ENCODE measurements at places on chromosomes 13 and 19.

DNA sequence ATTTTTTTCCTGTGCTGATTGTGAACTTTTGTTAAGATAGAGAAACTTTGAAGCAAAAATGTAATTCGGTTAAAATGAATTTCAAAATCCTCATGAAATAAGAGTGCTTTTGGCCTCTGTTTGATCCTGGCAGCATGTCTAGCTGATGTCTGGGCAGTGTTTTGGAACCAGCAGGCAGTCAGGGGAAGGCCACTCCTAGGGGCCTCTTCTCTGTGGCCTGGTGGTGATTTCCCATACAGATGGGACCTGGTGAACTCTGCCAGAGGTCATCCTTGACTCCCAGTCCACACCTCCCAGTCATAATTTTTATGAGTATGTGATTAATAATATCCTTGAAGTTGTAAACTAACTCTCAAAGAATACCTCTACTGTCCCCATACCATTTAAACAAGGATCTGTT lies 226.6 kb downstream of the PCCA start:
- no peak for DNase-seq

GRCh38 chr13:51825165-51825592 lies 19.8 kb downstream of the TMEM272 start:
- DNase-seq, result no peak

GRCh38 chr13:27353166-27353583 lies 71.2 kb upstream of the GTF3A start:
- DNase-seq, result no peak

GRCh38 chr19:50510700-50511068 lies 307 bp downstream of the JOSD2 start:
- no peak for DNase-seq

DNA sequence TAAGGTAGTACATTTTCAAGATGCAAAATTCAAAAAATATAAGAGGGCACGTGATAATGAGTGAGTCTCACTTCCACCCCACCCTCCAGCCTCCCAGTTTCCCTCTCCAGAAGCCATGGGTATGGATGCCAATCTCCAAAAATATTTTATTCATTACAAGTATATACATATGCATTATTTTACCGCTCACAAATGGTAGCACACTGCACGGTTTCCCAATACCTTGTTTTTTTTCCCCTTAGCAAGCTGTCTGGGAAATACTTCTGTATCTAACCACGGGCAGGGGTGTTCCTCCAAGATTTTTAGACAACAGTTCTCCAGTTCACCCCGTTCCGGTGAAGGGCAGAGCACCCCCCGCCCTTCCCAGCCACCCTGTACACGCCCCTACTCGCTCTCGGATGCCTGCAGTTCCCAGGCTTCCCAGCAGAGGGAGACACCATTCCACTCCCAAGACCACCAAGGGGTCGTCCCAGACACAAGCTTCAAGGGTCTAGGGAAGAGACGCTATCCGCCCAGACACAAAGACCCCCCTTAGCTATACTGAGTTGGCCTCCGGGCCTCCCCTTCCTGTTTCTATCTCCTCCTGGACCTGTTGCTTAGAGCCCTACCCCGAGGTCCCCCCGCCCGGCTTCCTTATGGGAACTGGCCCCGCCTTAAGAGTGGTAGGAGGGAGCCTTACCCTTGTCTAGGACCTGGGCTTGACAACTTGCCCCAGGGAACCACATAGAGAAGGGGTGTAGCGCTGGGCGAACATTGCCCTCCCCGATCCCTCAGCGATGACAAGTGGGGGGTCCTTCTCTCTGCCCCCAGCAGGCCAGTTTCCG lies 1.1 kb upstream of the FXYD3 start:
- DNase-seq, result peak; percentile 51

- DNase-seq, result no peak
Measured at GRCh38 chr13:79919091-79919490, 421.8 kb downstream of the SPRY2 start.

- DNase-seq, result no peak
Measured at GRCh38 chr19:1082165-1082927, 12.8 kb downstream of the POLR2E start.

- no peak for DNase-seq
Measured at GRCh38 chr19:53875602-53876325, 6.2 kb upstream of the PRKCG start.

DNA sequence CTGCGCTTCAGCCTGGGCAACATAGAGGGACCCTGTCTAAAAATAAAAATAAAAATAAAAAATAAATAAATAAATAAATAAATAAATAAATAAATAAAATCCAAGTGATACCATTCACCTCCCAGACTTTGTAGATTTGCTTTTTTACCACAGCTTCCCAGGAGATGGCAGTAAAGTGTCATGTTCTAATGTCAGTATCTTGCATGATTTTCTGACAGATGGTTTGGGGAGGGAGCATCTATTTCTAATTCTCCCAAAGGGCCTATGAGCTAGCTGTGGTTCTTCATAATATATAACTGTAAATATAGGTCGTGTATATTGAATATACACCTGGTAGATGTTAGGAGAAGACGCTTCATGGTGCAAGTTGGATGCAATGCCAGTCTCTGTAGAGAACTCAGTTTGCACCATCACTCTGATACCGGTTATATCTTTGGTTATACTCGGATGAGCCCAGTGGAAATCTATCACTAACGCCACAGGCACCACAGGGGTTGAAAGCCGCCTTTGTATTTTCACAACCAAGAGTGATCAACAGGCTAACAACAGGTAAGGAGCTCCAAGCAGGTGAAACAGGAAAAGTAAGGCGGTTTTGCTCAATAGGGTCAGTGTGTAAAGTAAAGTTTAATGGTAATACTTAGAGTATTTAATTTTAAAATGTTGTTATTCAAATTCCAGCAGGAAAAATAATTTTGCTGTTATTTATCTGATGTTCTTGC lies 13.9 kb downstream of the APLP1 start:
- peak; percentile 87 for DNase-seq

DNA sequence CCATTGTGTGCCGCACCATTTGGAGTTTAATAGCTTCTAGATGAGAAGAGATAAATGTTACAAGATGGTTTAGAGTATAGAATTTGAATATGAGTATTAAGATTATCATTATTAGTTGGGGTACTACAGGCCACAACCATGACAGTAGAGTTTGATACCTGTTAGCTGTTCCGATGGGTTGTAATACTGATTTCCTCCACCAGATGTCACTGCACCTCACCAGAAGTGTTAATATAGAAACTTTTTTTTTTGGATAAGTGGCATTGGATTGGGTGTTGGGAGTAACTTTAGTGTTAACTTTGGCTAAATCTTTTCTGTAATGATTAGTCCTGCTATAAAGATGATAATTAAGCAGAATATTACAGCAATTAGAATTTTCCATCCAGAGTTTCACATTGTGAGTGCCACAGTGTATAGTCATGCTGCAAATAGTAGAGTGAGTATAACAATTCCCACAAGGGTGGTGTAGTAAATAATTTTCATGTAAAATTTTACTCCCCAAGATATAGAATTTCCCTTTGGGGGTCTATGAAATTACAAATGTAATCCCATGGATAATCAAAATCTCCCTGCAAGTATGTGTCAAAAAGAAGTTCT lies 56.3 kb downstream of the PSG3 start:
- no peak for DNase-seq

DNA sequence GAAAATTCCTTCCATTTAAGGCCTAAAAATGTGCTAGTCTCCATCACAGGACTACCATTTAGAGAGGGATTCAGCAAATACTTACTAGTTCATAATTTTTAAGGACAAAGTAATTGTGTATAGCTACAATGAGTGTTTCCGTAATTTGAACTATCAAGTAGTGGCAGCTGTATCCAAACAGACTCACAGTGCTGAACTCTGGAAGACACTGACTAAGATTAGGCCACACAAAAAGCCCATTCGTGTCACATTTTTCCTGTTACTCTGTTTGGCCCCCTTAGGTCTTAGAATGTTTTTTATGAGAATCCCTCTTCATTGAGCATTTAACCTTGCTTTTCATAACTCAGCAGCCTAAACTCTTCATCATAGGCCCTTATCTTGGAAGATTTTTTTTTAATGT lies 731.2 kb upstream of the PCDH9 start:
- no peak for DNase-seq

GRCh38 chr19:10998045-10998533 lies 37.3 kb downstream of the SMARCA4 start:
- DNase-seq, result no peak

DNA sequence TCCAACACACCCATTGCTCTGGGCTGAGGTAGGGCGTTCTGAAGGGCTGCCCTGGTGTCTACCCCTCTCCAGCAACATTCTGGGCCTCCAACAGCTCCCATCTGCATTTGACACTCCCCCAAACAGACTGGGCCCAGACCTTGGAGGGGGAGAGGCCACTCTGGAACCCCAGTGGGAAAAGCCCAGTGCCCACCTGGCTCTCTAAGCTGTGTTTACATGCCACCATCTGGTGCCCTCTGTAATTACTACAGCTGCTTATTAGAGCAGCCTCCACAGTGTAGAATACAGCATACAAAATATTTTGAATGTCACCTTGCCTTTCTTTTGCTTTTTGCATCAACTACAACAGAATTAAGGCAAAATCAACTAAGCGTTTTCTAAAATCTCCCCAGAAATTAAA lies 35.8 kb upstream of the TM9SF2 start:
- DNase-seq, result no peak

DNA sequence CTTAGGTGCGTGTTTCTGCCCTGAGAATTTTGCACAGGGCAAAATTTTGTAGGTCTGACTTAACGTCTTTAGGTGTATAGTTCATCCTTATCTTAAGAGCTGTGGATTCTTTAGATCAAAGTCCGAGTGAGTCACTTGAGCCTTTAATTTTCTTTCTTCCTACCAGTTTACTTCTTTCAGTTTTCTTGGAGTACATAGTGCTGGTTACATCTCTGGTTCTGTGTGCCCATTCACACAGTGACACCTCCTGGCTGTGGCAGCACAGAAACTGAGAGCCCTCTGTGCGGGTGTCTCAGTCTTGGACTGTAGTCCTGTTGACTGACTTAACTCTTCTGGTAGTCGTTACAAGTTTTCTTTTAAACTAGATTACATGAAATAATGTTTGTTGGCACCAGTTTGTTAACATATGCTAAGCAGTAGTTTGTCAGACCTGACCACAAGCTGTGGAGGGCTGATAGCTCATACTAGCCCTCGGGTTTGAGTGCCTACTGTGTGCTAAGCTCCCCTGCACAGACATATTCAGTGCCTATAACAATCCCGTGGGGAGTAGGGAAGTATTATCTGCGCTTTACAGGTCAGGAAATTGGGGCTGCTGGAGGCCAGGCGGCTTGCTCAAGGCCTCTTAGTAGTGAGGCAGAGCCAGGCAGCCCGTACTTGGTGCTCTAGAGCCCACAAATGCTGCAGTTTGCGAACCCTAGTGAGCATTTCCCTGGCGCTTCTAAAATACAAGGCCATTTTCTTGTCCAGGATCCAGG lies 1.6 kb downstream of the GATAD2A start:
- no peak for DNase-seq

DNA sequence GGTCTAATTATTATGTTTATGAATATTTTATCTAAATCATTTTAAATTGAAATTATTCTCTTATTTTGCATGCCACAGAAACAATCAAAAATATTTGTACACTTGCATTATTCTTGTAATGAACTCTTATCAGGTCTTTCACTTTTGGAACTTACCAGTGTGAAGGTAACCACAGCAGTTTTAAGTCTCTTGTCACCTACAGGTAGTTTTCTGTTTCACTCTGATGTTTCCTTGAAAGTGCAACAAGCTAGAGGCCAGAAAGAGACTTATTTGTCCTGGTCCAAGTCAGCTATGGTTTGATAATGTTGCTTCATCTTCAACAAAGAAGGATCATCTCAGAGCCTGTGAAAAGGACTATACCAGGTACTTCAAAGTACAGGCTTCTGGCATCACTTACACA lies 133.4 kb upstream of the NBEA start:
- no peak for DNase-seq

- no peak for DNase-seq
Measured at GRCh38 chr13:51221108-51221507, 1.1 kb upstream of the FAM124A start.

DNA sequence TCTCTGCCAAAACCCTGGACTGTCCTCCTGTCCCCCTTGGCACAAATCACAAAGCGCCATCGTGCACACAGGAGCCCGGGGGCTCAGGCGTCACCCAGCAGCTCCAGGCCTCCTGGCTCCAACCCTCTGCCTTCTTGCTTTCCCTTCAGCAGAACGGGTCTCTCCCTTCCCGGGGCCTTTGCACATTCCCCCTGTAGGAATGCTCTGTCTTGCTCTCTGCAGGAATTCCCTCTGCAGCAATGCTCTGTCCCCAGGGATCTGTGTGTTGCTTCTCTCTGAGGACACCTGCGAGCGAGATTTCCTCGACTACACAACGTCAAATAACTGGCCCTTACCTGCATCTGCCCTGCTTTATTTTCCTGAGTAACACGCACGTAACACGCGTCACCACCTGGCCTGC lies 13.3 kb upstream of the RASA3 start:
- DNase-seq, result no peak

All from NCI-H446 (cell line).